ENCODE measurements at places on chromosomes 2 and 18.

DNA sequence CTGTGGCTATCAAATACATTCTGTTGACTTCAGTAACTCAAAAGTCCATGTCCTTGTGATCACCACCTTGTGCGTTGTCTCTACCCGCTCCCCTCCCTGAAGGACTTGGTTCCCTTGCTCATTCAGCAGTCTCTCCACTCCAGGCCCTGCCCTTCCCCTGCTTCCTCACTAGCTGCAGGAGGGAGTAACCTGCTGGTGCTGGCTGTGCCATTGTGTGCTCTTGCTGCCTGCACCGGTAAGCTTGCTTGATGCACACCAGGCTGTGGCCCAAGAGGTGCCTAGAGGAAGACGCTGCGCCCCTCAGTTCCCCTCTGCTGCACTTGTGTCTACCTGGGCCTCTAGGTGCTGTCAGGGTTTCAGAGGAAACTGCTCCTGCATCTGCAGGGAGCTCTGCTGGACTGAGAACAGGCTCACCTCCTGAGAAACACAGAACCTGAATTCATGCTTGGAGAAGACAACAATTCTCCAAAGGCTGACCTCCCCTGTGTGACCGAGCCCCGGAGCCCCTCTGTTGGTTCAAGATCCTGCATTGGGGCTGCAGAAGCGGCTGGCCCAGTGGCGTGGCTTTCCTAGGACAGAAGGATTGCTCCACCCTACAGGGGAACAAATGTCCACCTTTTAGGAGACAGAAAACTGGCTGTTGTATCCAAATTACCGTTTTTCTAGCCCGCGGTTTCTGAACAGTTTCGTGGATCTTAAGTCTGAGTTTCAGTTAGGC is 33.6 kb downstream of the PTPRM start:
- DNase-seq: no peak

DNA sequence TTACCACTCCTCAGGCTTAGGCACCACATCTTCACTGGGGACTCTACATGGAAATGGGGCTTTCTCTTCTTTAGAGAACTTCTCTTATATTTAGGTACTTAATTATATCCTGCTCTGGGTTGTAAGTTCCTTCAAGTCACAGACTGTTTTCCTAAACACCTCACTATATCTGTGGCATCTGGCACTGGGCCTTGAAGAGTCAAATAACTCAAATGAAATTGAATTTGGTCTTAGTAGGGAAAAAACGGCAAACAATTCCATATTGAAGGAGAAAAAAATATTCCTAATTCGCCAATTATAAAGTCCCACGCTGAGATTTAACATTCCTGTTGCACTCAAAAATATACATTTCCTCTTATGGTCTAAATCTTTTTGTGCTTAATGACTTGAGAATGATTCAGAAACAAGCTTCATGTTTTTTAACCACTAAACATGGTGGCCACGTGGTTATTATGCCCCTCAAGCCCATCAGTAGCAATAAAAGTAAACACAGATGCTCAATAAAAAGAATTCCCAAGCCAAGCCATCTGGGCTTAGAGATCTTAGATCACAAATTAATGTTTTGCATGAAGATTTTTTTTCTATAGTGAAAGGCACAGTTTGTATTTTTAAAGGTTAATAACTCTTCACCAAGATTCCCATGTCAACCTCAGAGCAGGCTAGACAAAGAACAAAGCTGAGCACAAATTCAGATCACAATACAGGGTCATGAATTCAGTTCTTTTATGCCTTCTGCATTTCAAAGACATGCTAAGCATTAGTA is 105.5 kb upstream of the SYT4 start:
- DNase-seq: no peak

DNA sequence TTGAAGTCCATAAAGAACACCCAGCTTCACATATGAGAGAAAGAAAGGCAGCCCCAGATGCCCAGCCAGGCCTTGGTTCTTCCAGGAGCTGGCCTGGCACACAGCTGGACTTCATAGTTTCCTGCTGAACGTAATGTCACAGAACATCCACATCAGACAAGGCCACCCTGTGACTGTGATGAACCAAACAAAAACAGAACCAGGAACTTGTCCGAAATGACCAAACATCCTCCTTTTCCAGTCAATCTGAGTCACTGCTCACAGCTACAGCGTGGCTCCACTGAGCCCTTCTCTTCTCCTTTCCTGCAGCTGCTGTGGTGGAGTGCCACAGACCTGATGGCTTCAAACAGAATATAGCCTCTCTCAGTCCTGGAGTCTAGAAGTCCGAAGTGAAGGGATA is 45.4 kb upstream of the PAPOLG start:
- DNase-seq: no peak

GRCh38 chr18:59990121-59990823 is 90.5 kb downstream of the PMAIP1 start:
- no peak for DNase-seq

- no peak for DNase-seq
Observed at GRCh38 chr18:48517048-48517447, 21.8 kb upstream of the CTIF start.

- no peak for DNase-seq
Observed at GRCh38 chr18:34780856-34781255, 70.8 kb downstream of the DTNA start.

All from GM12891 (cell line).